ENCODE measurements at places on chromosomes 16 and 17.

GRCh38 chr16:1820096-1820945, 6.3 kb downstream of the HAGH start:
- no peak for DNase-seq

- DNase-seq, result no peak
These were observed 6.0 kb upstream of the CCL2 start for GRCh38 chr17:34249061-34249460.

DNA sequence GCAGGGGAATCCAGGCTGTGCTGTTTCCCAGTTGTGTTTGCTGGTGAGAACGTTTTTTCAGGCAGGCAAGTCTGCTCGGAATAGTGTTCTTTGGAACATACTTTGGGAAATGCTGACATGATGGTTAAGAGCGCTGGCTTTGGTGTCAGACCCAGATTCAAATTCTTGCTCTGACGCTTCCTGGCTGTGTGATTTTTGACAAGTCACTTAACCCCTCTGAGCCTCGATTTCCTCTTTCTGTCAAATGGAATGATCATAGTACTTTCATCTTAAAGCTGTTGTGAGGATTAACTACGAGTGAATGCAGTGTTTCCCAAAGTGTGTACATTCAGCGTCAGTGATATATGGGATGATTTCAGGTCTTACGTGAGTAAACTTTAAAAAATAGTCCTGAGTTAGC, 4.8 kb downstream of the FBRS start:
- no peak for DNase-seq

DNA sequence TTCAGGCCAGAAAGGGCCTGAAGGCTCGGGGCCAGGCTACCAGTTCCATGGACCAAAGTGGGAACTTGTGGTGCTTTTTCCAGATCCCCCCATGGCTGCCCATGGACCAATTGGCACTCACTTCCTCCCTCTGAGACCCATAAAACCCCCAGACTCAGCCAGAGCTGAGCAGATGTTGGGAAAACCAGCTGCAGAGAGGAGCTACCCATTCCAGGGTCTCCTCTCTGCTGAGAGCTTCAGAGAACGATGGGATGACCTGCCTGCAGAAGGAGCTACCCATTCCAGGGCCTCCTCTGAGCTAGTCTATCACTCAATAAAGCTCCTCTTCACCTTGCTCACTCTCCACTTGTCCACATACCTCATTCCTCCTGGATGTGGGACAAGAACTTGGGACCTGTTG, 52.2 kb upstream of the MED9 start:
- no peak for DNase-seq

DNA sequence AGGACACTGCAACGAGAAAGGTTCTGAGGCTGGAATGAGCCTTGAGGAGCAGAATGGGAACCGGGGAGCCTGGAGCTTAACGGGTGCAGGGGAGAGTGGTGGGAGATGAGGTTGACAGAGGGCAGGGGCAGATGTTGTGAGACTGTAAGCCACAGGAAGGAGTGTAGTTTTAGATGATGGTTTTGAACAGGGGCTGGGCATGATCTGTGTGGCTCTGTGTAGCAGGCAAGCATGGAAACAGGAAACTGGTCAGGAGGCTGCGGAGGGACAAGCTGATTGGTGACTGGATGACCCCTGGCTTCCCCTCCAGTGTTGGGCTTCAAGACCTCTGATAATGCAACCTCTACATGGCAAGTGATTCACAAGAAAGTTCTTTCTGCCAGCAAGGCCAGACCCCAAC, 1.4 kb upstream of the CNGB1 start:
- no peak for DNase-seq

DNA sequence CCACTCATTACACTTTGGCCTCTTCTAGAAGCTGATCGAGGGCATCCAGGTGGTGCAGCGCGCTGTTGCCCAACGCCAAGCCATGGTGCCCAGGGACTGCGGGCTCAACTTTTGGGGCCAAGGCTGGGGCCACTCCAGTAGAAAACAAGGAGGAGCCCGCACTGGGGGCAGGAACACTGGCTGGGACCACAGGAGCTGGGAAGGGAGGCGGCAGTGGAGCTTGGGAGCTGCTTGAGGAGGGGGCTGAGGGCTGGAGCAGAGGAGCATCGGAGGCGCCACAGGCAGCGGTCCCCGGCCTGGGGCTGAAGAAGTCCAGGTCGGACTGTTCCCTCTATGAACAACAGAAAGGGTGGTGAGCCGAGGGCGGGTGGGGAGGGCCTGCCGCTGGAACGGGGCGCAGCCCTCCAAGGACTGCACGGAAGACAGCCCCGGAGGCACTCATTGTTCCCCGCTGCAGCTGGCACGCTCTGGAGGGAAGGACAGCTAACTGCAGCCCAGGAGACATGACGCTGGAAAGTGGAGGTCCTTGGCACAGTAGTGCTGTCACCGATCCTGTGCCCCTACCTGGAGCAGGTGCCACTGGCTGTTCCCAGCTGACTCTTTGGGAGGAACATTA, 21.5 kb downstream of the GGA3 start:
- DNase-seq, result no peak

DNA sequence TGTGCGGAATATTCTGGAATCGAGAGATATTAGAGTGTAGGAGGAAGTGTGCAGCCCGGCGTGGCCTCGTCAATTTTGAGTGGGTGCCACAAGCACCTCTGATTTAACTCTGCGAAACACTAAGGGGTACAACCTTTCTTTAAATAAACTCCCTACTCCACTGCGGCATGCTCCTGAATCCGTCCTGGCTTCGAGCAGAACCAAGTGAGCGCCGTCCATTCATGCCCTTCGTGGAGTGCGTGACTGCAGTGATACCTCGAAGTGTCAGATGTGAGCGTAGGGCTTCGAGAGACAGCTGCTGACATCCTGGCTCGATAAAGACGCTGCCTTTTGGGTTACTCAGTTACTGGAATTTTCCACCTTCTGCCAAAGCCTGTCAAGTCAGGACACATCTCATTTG, 128.8 kb downstream of the FOXL1 start:
- no peak for DNase-seq

GRCh38 chr17:68450391-68450790, 6.9 kb downstream of the WIPI1 start:
- no peak for DNase-seq

- DNase-seq, result no peak
These were observed 32.5 kb upstream of the SMIM36 start for GRCh38 chr17:55543709-55544108.

- peak; percentile 57 for DNase-seq
These were observed 6.7 kb downstream of the HS3ST3A1 start for GRCh38 chr17:13594762-13595598.

DNA sequence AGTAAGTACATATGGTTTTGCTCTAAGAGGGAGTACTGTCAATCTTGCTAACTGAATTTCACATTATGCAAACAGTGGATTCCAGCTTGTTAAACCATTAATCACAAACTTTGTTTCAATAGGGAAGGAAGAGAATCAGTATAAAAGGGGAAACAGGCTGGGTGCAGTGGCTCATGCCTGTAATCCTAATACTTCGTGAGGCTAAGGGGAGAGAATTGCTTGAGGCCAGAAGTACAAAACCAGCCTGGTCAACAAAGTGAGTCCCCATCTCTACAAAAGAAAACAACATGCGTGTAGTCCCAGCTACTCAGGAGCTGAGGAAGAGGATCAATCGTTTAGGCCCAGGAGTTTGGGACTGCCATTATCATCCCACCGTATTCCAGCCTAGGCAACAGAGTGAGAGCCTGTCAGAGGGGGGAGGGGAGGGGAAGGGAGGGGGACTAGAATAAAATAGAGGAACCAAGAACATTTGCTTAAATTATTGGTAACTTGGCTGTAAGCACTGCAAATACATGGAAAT, 65.7 kb downstream of the FBXL20 start:
- no peak for DNase-seq

DNA sequence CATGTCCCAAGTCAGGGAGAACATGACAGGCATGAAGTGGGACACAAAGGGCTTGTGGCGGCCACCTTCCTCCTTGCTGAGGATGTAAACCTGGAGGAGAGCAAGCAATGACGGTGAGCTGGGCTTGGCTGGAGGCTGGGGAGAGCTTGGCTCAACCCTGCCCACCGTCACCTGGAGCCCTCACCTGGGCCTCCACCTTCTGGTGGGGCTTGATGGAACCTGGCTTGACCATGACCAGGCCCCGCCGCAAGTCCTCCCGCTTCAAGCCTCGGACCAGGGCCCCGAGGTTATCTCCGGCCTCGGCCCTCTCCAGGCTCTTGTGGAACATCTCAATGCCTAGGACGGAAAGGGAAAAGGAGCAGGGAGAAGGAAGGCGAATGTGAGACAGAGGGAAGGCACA, 2.4 kb downstream of the TUFM start:
- DNase-seq, result no peak

DNA sequence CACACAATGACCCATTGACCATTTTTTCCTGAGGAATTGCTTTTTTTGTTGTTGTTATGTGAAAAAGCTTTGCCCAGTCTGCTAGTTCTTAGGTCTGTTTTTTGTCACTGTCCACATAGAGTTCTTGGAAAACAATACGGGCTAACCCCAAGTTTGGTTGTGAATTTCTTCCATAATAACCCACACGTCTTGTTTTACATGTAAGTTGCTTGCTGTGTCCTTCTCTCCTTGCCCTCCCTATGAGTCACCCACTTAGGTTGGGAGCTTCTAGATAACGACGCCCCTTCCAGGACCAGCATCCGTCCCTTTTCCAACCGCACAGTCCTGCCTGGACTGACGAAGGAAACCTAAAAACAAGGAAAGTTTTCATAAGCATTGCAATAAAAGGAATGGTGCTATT, 175.3 kb upstream of the HS3ST3A1 start:
- DNase-seq, result no peak

DNA sequence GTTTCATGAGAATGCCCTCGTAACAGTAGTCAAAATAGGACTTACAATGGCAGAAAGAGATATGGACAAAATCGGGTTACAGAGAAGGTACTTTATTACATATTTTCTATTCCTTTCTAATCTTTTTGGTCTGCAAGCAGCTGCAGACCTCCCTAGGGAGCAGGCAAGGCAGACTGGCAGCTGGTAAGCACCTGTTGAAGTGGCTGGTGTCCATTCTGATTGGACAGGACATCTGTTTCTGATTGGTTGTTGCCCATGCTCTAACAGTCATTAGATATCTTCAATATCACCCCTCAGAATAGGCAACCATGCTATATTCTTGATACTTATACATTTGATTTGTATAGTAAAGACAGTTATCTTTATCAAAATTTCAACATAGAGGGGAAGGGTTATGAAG, 606.3 kb downstream of the KCNJ2 start:
- DNase-seq, result no peak

DNA sequence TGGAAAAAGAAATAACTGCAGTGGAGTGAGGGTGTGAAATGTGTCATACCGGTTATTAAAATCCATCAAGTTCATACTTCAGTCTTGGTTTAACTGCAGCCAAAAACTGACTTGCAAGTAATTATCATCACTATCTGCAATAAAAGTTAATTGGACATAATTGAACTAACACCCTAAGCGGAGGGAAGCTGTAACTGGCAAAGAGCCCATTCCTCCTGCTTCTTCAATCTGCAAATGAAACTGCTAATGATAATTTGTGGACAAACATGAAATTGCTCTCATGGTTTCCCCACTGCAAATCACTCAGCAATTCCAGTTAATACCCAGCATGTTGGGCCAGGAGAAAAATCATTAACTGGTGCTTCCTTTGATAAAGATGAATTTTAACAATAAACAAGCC, 46.5 kb downstream of the FAM222B start:
- no peak for DNase-seq

DNA sequence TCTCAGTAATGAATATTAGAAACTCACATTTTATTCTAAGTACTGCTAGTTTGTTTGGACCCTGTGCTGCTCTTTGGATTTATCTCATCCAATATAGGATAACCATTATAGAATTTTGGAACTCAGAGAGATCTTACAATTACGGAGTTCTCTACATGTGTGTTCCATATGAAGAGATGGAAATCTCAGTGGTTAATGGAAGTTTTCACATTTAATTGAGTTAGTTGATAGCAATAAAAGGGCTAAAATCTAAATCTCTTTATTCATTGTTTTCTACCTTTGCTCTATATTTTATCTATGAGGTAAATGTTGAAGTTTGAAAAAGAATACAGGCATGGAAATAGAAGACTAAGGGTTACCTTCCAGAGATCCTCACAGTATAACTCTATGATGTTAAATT, 558.0 kb upstream of the KIF2B start:
- no peak for DNase-seq

- no peak for DNase-seq
These were observed 7.8 kb upstream of the SSTR2 start for GRCh38 chr17:73156887-73157520.

GRCh38 chr17:7737601-7738000, 20.1 kb downstream of the DNAH2 start:
- no peak for DNase-seq

GRCh38 chr16:48499923-48500381, 110.0 kb downstream of the N4BP1 start:
- DNase-seq, result peak; percentile 84

GRCh38 chr16:48347191-48347865, 37.9 kb downstream of the SIAH1 start:
- no peak for DNase-seq

DNA sequence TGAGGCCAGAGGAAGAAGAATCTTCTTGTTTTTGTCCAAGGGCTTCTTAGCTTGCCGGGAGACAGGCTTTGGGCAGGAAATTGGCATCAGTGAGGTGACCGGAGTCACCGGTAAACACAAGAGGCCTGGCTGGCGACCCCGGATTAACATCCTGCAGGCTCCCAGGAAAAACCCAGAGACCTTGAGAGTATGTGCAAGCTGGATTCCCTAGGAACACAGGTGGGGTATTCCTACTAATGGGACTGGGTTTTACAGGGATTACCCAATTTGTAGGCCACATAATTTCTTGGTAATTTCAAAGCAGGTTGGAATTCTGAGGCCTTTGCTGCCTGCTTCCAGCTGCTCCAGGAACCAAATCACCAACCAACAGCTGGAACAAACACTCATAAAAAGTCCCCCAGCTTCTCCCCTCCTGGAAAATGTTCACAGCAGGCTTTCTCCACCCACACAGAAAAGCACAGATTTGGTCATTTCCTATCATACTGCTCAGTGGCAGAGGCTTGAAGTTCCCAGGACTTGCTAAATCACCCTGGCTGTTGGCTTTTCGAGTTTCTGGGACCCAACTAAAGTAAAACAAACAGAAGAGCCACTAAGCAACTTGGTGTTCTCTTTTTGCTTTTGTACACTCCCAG, 258.8 kb downstream of the IRF8 start:
- DNase-seq, result no peak

DNA sequence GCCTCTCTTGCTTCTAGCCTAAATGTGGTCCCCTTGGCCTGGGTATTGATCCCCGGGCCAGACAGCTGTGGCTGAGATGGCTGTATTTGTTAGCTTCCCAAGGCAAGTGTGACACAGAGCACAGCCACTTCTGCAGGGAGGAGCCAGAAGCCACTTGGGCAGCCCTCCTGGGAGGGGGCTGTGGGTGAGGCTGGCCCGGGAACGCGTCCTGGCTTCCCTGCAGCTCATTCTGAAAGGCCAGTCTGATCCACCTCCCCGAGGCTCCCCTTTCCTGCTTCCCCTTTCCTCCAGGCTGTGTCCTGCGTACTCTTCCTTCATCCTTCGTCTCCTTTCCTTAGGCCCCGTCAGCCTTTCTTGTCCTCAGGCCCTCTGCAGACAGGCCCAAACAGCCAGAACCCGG, 8.0 kb downstream of the SERPINF2 start:
- DNase-seq, result no peak

All from AG04449 (cell line).